GM03348 (cell line): ENCODE measurements at places on chromosomes 6 and 20.

DNA sequence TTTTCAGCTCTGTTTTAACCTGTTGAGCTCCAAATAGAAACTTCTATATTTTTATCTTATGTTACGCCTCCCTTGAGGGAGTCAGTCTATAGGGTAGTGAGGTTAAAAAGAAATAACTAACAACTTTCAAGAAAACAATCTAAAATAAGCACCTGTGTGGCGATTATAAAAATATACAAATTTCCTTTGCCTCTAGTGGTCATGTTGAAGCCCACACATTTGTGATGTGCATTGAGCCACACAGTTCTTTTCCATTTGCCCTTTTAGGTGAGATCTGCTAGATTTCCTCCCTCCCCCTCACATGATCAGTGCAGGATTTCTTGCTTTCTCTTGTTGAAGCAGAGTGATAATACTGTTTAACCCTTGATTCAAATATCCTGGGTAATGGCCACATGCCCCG, 84.2 kb downstream of the MYB start:
- no peak for DNase-seq

- peak; percentile 31 for DNase-seq
These were observed 134.2 kb downstream of the TRIM27 start for GRCh38 chr6:28789553-28790083.

GRCh38 chr6:89281779-89282246, 33.3 kb downstream of the GABRR2 start:
- DNase-seq = no peak

GRCh38 chr6:16635810-16636602, 125.3 kb downstream of the ATXN1 start:
- DNase-seq = peak; percentile 56

- no peak for DNase-seq
These were observed 143.4 kb upstream of the EEF1E1 start for GRCh38 chr6:8245726-8246125.

GRCh38 chr6:75746221-75746620, 2.8 kb upstream of the MYO6 start:
- no peak for DNase-seq

GRCh38 chr20:58312836-58313235, 3.3 kb downstream of the RAB22A start:
- DNase-seq = no peak

- DNase-seq = no peak
These were observed 15.1 kb downstream of the NOX3 start for GRCh38 chr6:155440398-155441111.

DNA sequence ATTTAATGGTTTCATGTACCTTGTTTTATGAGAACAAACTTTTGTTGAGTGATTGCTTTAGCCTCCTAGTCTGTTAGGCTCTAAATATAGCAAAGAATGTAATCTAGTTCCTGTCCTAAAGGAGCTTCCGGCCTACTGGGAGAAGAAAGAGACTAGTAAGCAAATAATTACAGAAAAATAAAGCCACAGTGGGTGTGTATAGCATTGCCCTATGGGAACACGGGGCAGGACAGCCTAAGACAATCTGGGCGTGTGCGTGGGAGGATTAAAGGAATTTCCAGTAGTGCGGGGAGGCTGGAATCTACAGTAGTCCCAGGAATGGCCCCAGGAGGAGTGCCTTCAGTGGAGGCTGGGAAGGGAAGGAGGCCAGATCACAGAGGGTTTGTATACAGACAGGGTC, 98.1 kb upstream of the AKAP12 start:
- no peak for DNase-seq

GRCh38 chr20:58956078-58956477, 25.0 kb upstream of the NELFCD start:
- DNase-seq = no peak

GRCh38 chr6:37354526-37355384, 972 bp downstream of the RNF8 start:
- DNase-seq = peak; percentile 84

GRCh38 chr6:157563611-157564284, 182.8 kb downstream of the ZDHHC14 start:
- peak; percentile 23 for DNase-seq

DNA sequence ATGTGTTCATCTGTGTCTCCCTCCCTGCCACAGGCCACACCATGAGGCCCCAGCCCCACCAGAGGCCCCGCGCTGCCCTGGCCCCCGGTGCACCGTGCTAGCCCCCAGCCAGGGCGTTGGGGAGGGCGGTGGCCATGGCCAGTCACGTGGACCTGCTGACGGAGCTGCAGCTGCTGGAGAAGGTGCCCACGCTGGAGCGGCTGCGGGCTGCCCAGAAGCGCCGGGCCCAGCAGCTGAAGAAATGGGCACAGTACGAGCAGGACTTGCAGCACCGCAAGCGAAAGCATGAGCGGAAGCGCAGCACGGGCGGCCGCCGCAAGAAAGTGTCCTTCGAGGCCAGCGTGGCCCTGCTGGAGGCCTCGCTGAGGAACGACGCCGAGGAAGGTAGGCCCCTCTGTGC, 30.3 kb downstream of the PPP1R16B start:
- DNase-seq = no peak

- no peak for DNase-seq
These were observed 735.4 kb downstream of the CBLN4 start for GRCh38 chr20:55269913-55270312.

DNA sequence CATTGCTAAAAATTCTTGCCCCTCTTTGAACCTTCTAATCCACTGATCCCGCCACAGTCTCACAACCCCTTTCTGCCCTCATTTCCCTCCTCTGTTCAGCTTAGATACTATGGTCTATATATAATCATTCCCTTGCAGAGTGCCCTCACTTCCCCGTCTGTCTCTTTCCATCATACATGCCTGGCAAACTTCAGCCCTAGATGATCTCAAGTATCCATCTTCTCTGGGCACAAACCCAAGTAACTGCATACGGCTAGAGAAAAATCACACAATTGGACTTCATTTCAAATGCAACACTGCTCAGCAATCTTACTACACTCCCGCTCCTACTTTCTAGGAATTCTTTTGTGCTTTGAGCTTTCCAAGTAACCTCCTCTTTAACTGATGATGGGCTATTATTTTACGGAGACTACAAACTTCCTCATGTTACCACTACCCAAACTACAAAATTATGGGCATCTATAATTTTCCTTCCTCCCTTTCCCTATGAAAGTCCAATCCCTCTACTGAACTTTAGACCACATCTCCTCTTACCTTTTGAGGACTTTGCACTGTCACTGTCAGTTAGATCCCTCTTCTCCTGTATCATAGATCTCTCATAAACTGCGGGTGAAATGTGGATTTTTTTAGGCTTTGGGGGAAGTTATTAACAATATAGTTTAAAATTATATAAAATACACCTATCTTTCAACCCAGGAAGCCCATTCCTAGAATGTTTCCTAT, 135.6 kb downstream of the BTBD9 start:
- no peak for DNase-seq

DNA sequence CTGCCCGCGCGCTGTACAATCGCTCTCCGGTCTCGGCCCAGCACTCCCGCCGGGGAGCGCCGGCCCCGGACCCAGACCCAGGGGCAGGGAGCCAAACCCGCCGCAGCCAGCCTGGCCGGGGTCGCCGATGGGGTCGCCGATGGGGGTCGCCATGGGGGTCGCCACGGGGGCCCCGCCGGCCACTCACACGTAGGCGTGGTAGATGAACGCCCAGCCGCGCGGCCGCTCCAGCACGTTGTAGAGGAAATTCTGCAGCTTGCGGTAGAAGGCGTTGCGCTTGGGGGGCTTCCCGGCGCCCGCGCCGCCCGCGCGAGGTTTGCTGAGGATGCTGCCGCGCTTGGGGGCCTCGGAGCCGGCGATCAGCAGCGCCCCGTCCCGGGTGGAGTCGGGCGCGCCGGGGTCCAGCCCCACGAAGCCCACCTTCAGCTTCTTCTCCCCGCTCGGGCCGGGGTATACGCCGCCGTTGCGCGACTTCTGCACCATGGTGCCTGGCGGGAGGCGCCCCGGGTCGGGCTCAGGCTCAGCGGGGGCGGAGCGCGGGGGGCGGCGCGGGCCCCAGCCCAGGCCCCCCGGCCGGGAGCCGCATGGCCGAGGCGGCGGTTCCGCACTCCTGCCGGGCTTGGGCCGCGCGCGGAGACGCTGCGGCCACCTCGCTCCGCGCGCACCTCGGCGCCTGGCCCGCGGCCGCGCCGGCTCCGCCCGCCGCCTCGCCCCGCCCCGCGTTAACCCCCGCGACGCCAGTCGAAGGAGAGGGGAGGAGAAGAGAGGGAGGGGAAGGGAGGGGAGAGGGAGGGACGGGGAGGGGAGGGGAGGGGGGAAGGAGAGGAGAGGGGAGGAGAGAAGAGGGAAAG, at the start of gene KCNQ2:
TSS of gene KCNQ2 (minus strand) at position 675 of the 851 bp plus-strand sequence. CDS start at position 483, 192 bp downstream.
- no peak for DNase-seq

- DNase-seq = no peak
These were observed 19.3 kb downstream of the CITED2 start for GRCh38 chr6:139355172-139355571.

DNA sequence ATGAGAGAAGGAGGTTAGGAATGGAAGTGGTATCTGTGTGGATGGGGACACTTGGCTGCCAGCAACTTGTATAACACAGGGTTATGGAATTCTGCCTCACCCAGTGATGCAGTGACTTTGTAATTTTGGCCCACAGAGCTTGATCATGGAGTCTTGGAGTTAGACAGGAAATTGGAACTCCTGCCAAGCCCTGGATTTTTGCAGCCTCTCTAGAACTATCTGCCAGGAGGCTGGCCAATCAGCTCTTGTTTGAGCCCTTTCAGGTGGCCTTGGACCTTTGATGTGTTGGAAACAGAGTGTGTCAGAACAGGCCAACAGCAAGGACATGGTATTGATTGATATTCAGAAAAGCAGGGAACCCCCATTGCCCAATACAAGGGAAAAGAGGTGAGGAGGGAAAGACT, 157.7 kb upstream of the GGTLC1 start:
- no peak for DNase-seq

DNA sequence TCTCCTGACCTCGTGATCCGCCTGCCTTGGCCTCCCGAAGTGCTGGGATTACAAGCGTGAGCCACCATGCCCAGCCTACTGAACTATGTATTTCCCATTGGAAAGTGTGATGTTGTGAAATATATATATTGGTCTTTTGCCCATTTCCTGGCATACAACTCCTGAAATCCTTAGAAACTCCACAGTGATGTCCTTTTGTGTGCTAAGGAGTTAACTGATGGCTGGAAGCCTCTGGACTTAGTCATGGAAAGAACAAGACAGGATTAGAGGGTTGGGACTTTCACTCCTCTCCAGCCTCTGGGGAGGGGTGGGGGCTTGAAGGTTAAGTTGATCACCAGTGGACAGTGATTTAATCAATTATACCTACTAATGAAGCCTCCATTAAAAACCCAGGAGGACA, 7.1 kb downstream of the PANK2 start:
- no peak for DNase-seq

DNA sequence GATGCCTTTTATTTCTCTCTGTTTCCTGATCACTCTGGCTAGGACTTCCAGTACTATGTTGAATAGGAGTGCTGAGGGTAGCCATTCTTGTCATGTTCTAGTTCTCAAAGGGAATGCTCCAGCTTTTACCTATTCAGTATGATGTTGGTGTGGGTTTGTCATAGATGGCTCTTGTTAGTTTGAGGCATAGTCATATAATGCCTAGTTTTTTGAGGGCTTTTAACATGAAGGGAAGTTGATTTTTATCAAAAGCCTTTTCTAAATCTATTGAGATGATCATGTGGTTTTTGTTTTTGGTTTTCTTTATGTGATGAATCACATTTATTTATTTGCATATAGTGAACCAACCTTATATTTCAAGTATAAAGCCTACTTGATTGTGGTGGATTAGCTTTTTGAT, 55.6 kb downstream of the KLHL32 start:
- no peak for DNase-seq

- no peak for DNase-seq
These were observed 50.5 kb downstream of the KCNK5 start for GRCh38 chr6:39178804-39179203.
